ENCODE measurements at places on chromosomes 2 and 18. TPM values are rescaled to one million over a fixed set of nuclear protein-coding genes. Genes with fewer than 3 reads are reported as not detected.

POTEI gene
- total RNA-seq = not detected

GPR39 gene
- total RNA-seq = not detected

MC2R gene
- not detected for total RNA-seq

PID1 gene
- total RNA-seq = 10.6 TPM

CDH20 gene
- 4.4 TPM for total RNA-seq

CCDC68 gene
- 1.6 TPM for total RNA-seq

LNPK gene
- total RNA-seq = 47.6 TPM

NEMP2 gene
- total RNA-seq = 0.86 TPM

PRKAG3 gene
- total RNA-seq = 187 TPM

SLC4A5 gene
- total RNA-seq = 0.57 TPM

ATP6V1C2 gene
- total RNA-seq = 0.27 TPM

CFAP65 gene
- not detected for total RNA-seq

SCN1A gene
- total RNA-seq = not detected

MAP3K19 gene
- total RNA-seq = not detected

DCDC2C gene
- total RNA-seq = not detected

TNFAIP6 gene
- total RNA-seq = 1.1 TPM

RAB6D gene
- total RNA-seq = not detected

CTAGE1 gene
- total RNA-seq = not detected

SLC23A3 gene
- not detected for total RNA-seq

TACR1 gene
- 0.37 TPM for total RNA-seq

MRPL33 gene
- 254 TPM for total RNA-seq
